ENCODE measurements at places on chromosomes 12 and 14.

GRCh38 chr12:105334582-105334981 lies 4.1 kb downstream of the C12orf75 start:
- DNase-seq = no peak

DNA sequence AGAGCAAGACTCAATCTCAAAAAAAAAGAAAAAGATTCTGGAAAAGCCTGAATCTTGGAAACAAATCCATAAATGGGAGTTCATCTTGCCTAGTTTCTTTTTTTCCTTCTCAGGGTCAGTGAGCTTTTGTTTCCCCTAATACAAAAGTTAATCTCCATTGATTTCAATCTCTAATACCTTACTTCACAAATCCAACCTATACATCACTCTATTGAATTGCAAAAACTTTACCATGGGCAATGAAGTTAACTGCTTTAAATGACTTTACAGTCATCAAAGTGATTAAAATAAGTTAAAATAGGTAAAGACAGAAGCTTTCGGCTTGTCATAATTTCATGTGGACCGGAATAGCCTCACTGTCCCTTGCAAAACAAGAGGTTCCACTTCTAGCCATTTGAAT lies 1012.7 kb upstream of the SEL1L start:
- DNase-seq = no peak

DNA sequence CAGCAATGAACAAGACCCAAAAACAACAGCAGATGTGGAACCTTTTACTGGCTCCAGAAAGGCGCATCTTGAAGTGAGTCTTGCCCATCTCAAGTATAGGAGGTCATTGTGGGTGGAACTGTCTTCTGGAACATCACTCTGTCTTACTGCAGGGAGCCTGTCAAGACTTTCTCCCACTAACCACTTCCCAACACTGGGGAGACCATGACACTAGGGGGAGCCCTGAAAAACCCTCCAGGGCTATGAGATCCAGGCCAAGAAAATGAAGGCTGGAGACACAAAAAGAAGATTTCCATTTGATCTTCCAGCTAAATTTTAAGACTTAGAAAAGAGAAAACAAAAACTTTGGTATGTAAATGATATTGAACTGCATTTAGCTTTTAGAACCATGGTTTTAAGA lies 13.5 kb upstream of the ATG14 start:
- DNase-seq = no peak

- DNase-seq = no peak
Observed at GRCh38 chr12:124395284-124395752, 100.4 kb downstream of the RFLNA start.

DNA sequence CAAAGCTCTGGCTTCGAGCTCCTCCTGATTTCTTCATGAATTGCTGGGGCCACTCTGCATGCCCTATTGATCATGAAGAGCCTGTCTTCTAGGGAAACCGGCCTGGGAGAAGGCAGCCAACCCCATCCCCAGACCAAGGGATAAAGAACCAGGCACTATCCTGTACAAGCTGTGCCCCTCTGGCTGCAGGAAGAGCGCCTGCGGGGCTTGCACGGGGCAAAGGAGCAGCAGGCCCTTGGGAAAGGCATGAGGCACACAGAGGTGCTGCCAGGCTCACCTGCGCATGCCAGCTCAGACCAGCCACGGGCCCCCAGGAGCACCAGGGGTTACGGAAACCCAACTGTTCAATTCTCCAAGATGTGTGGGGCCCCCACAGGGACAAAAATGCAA lies 2.1 kb downstream of the ITPK1 start:
- no peak for DNase-seq

DNA sequence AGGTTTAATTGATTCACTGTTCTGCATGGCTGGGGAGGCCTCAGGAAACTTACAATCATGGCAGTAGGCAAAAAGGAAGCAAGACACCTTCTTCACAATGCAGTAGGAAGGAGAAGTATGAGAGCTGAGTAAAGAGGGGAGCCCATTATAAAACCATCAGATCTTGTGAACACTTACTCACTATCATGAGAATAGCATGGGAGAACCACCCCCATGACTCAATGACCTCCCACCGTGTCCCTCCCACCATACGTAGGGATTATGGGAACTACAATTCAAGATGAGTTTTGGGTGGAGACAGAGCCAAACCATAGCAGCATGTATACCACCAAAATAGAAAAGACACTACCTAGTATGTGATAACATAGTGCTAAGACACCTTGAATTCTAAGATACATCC lies 2.9 kb upstream of the HMGA2 start:
- DNase-seq = no peak

- DNase-seq = no peak
Observed at GRCh38 chr12:64080319-64081007, 141.6 kb downstream of the KICS2 start.

DNA sequence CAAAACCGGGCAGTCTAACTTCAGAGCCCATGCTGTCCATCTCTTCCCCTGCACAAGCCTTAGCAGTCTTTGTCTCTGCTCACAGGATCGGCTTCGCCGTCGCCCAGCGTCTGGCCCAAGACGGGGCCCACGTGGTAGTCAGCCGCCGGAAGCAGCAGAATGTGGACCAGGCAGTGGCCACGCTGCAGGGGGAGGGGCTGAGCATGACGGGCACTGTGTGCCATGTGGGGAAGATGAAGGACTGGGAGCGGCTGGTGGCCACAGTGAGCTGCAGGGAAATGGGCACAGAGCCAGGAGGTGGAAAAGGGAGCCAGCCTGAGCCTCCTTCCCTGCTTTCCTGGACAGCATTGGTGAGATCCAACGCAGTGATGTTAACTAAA lies 14.2 kb upstream of the CARMIL3 start:
- DNase-seq = no peak

DNA sequence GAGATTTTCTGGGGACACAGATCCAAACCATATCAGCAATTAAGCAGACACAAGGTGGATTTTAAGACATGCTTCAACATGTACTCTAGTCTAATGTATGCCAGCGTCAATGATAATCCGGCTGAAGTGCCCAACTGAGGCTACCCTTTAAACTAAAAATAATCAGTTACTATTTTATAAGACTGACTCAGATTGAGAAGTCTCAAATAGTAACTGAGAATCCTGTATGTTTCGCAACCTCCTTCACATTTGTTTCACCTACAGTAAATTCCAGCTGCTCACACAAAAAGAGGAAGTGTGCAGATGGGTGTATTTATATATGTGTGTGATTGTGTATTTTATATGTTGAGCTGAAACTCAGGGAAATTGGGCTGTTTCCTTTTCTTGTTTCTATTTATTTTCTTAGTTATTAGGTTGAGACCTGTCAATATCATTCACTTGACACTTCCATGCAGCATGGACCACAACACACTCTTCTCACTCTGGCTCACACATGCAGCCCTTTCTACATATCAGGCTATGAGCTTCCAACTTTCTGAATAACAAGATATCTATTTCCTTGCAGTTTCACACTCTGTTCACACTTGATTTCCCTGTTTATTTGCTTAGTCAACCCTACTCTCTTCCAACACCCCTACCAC lies 1224.9 kb upstream of the TMEM132C start:
- DNase-seq = no peak

- DNase-seq = no peak
Observed at GRCh38 chr14:57171363-57171762, 97.3 kb downstream of the EXOC5 start.

DNA sequence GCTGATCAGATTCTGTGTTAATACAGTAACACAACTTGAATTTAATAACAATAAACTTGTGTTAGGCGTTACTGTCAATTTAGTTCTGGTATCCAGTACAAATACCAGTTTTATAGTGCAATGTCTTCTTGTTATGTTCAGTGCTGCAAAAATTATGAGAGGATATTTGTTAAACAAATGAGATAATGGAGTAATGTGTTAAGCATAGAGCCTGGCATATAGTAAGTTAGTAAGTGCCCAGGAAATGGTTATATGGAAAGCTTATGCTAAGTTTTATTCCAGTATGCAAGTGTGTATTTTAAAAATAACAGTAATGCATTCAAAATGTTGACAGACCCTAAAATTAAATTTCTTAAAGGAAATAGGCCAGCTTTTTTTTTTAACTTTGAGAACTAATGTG lies 1.8 kb downstream of the VRK1 start:
- no peak for DNase-seq

DNA sequence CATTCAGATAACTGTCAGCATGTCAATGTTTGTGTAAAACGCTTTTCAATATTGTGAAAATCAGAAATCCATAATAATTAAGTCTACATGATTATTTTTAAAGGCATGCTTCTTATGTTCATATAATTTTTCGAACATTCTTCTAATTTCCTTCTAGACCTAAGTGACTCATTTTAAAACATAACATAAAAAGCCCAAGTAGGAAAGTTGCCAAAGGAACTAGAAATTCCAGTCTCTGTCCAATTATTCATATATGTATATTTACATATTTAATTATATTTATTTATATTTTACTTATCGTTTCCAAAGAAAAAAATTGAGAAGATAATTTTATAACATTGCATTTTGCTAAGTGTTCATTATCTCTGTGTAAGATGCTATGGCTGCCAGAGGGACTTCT lies 110.4 kb downstream of the TMTC1 start:
- no peak for DNase-seq

DNA sequence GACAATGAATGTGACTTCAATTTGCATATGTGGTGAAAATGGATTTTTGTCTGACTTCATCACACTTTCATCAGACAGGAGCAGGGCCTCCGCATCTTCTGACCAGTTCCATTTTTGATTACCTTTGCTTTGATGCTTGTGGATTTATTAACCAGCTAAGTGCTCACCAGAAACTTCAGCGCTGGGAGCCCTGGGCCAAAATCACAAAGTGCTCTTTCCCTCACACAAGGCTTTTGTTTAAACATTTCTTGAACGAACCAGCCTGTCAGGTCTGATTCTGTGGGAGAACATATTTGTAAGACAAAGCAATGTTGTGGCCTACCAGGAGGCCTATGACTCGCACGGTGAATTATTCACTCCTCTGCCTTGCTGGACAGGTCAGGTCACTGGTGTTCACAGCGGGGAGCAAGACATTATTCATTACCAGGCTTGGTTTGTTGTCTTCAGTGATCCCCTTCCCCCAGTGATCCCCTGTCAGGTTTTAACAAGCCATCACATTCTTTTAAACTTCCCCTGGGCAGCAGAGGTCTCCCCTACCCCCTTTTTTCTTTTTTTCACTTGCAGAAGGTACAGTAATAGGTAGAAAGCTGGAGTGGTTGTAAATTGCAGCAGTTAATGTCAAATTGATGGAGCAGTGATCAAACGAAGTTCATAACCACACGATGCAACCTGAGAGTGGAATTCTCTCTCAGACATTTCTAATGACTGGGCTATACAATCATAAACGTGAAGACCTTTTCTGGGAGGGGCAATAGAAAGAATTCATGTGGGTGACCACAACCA lies 167.5 kb upstream of the PRICKLE1 start:
- DNase-seq = no peak

GRCh38 chr12:28121433-28121832 lies 68.8 kb upstream of the CCDC91 start:
- no peak for DNase-seq

DNA sequence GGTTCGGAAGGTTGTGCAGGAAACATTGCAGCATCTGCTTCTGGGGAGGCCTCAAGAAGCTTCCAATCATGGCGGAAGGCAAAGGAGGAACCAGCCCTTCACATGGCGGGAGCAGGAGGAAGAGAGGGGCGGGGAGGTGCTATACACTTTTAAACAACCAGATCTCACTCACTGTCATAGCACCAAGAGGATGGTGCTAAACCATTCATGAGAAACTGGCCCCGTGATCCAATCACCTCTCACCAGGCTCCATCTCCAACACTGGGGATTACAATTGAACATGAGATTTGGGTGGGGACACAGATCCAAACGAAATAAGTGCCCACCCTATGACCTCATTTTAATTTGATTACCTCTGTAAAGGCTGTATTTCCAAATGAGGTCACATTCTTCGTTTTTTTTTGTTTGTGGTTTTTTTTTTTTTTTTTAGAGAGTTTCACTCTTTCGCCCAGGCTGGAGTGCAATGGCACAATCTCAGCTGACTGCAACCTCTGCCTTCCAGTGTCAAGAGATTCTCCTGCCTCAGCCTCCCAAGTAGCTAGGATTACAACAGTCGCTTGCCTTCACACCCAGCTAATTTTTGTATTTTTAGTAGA lies 11.4 kb upstream of the ORAI1 start:
- DNase-seq = no peak

DNA sequence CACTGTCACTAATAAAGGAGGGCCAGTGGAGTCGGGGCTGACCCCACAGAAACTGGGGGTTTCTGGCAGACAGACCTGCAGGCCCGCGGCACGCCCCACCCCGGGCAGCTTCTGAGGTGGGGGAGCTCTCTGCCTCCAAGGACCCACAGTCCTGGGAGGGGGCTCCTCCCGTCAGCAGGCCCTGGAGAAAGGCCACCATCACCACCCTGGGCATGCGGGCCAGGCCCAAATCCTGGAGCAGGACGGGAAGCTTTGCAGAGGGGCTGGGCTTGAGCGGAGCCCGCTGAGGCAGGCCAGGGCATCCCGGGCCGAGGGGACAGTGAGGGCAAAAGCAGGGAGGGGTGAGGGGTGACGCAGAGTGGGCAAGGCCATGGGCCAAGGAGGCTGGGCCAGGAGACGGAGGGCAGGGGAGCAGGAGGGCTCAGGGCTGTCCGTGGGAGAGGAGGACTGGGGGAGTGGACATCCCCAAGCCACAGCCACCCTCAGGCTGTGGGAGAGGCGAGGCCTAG lies 11.1 kb upstream of the GPR132 start:
- no peak for DNase-seq

DNA sequence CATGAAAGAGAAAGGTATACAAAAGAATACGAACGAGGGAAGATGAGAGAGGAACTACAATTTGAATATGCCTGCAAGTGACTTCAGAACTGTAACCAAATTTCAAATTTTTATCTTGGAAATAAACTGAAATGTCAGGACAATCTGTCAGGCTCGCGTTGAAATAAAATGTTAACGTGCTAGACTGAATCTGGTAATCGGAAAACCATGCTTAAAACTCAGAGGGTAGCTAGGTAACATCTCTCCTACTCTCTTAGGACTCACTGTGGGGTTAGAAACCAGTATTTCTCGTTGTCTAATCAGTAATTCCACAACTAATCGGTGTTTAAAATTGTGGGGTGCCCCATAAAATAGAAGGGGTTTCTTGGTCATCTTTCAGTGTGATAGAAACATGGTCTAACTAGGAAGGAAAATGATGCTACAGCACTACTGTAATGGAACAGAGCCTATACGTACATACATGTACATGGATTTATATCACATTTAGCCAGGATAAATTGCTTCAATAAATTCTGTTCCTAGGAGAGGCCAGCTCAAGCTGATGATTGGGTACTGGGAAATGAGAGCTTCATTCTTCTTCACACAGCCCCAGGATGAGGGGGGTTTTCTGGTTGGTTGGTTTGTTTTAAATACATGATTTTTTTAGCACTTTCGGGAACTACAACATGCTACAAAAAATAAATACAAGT lies 23.9 kb downstream of the ATF7 start:
- DNase-seq = no peak

- no peak for DNase-seq
Observed at GRCh38 chr12:77751939-77752338, 78.8 kb upstream of the NAV3 start.

Data from activated CD4-positive, alpha-beta T cell treated with anti-CD3 and anti-CD28 coated beads for 1 hour (primary cell).